CD4-positive, alpha-beta T cell treated with Interleukin-4 for 1 hour (primary cell): ENCODE measurements at places on chromosomes 3 and 15.

GRCh38 chr3:176814285-176814684, 383.0 kb downstream of the TBL1XR1 start:
- no peak for DNase-seq

GRCh38 chr3:160409812-160410610, 10.6 kb downstream of the SMC4 start:
- DNase-seq, result no peak

GRCh38 chr15:42034628-42035434, 14.0 kb upstream of the PLA2G4E start:
- no peak for DNase-seq

DNA sequence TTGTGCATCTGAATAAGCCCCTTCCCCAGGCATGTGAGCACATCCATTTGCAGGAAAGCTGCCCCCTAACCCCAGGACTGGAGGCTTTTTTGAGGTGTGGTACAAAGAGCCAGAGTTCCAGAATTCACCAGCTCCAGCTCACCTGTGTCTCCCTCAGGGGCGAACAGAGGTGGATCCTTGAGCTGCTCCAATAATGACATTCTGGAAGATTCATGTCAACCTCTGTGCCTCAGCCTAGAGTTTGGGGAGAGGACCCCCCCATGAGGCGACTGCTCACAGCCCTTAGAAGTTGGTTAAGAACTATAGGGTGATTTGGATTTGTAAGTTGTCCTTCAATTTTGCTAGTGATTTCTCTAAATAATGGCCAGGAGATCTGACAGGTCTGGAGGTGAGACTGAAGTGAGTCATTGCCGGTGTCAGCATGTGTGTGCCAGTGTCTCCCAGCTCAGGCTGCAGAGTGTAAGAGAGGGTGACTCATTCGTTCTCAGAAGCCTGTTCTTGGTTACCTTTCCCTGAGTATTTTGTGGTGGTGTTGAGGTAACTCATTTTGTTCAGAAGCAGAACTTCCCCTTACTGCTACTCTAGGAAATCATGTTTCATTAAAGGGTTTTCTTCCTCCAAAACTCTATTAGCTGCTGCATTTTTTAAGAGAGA, 136.9 kb upstream of the TOPAZ1 start:
- DNase-seq, result no peak

DNA sequence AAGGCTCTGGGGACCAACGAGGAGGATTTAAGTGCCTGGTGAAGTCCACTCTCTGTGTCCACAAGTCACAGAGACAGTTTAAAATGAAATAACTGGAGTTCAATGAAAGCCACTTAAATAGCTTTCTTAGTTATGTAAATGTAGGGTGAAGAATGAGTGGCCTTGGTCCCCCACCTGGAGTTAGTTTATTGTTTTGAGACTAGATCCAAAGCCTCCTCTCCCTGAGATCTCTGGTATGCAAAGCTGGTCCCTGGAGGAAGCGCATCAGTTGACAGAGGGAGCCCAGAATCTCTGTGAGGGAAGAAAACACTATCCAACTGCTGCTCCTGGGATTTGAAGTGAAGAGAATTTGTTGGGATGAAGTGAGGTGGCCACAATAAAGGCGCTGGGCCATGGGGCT, 40.5 kb downstream of the EXOG start:
- no peak for DNase-seq
